Stimulated activated CD4-positive, alpha-beta T cell treated with anti-CD3 and anti-CD28 coated beads, TNF-alpha, amount 100 ng/mL, for 1 hour (primary cell): ENCODE measurements at places on chromosomes 1 and 21.

- DNase-seq, result no peak
These were observed 29.1 kb downstream of the SLC2A1 start for GRCh38 chr1:42929434-42930177.

DNA sequence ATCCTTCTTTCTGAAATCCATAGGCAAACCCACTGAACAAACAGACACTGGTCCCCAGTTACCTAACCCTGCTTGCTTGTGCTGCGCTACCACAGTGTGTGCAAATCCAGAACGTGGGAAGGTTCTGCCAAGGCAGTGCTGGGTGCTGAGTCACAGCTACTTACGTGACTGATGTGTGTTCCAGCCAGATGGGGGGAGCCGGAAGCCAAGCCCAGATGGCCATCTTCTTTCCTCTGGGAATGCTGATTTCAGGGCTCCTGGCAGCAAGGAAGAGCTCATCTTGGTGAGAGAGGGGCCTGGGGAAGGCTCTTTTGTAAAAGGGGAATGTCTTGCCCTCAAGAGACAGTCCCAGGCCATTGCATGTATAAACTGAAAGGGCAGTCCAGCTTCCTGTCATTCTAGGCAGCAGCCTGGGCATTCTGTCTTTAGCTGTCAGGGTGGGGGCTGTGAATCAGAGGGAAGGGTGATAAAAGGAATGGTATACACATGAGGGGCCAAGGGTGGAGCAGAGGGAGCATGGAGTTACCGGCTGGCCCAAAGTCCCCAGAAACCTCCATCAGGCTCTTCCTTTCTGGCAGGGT lies 54.1 kb downstream of the CD46 start:
- no peak for DNase-seq

- no peak for DNase-seq
These were observed 168.0 kb downstream of the GRIK3 start for GRCh38 chr1:36866169-36866814.

DNA sequence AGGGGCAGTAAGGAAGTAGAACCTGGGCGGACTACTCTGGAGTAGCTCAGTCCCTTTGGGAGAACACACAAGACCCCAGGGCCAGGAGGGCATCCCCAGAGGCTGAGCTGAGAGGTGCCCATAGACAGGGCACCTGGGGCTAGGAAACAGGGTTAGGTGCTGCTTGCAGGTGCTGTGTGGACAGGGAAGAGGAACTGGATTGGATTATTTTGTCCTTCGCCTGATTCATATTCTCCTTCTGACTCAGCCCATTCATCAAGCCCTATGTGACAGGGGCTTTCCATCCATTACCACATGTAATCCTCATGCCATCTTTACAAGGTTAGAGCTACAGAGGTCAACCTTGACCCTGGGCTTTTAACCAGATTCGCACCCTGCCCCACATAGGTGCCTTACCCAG lies 183.9 kb downstream of the C1orf94 start:
- DNase-seq, result no peak

- no peak for DNase-seq
These were observed 126.9 kb upstream of the ERRFI1 start for GRCh38 chr1:8152731-8153702.

DNA sequence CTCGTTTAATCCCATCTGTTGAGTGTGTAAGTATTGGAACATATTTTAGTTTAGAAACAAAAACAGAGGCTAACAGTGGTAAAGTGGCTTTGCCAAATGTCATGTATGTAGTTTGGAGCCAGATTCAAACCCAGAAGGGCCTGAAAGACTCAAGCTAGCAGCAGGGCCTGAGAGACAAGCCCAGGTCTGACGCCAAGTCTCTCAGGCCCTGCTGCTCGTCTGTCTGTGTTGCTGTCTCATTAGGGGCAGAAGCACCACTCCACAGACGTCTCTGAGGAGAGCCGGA lies 8.3 kb downstream of the CITED4 start:
- DNase-seq, result no peak

DNA sequence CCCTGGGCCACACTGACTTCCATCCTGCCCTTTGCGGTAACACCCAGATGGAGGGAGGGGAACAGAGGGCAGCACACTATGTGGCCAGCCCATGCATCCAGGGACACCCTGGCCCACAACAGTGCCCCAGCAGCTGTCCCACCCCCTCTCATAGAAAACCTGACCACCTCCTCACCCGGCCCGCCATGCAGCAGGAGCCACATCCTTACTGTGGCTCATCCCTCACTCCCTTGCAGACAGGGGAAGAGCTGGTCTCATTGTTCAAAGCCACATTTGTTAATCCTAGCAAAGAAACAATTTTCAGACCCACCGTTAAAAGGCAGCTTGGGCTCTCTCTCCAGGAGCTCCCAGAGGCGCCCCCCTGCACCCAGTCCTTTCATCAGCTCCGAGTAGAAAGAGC lies 23.2 kb upstream of the NUP133 start:
- no peak for DNase-seq

DNA sequence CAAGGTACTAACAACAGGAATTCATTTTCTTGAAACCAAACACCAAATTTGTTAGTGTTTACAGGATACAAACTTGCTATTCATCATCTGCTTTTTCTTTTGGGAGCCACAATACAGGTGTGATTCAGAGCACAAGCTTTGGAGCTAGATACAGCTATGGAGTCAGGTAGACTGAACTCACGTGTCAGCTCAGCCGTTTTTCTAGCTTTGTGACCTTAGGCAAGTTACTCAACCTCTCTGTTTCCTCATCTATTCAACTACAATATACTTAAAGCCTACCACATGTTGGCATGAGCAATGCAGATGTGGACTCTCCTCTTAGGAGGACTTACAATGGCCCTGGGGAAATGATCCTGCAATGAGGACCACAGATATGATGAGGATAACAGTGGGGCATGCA lies 6.3 kb downstream of the HTR1D start:
- DNase-seq, result no peak

- no peak for DNase-seq
These were observed 14.0 kb upstream of the LIN9 start for GRCh38 chr1:226322986-226323385.

DNA sequence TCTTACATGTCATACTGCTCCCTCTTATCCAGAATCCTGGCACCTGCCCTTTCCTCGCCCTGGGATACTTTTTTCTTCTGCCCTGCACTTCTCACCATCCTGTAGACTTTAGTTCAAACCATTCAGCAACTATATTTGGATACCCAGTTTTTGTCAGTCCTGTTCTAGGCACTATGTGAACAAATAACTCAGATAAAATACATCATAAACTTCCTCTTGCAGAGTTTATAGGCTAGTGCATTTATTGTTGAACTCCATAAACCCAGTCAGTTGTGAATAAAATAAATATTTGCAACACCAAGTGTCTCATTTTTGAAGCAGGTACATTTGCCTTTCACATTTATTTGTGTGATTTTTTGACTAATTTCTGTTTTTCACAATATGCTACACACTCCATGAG lies 4.3 kb downstream of the LYPLAL1 start:
- no peak for DNase-seq
